ENCODE measurements at places on chromosomes 1 and 21.

DNA sequence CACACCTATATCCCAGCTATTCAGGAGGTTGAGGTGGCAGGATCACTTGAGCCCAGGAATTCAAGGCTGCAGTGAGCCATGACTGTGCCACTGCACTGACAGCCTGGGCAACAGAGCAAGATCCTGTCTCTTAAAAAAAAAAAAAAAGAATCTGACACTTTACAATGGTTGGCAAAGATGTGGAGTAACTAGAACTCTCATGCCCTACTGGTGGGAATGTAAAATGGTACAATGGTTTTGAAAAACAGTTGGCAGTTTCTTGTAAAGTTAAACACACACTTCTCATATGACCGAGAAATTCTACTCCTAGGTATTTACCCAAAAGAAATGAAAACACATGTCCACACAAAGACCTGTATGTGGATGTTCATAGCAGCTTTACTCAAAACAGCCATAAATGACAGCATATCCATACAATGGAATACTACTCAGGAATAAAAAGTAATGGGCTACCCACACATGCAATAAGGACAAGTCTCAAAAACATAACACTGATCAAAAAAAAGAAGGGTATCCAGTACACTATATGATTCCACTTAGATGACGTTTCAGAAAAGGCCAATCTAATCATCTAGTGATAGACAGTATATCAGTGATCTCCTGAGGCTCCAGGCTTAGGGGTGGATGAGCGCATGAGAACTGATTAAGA, 58.1 kb downstream of the HLCS start:
- no peak for DNase-seq

DNA sequence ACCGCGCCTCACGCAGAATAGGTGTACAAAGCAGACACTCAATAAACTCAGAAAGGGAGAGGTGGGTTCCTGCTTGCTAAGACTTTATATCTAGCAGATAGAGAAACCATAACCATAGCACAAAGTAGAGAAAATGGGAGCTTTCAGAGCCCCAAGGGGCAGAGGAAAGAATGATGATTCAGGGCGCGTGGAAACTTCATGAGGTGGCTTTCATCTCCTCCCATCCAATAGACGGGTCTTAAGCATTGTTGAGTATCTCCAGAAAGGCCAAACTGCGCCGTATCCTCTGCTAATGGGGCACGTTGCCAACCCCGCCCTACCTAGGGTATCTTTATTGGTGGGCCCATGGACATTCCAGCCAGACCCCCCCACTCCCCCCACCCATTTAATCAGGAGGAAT, 778 bp upstream of the MIXL1 start:
- DNase-seq, result no peak

- DNase-seq, result no peak
Measured at GRCh38 chr1:179530352-179530751, 45.4 kb downstream of the NPHS2 start.

- no peak for DNase-seq
Measured at GRCh38 chr1:36372617-36373016, 13.1 kb downstream of the STK40 start.

- DNase-seq, result no peak
Measured at GRCh38 chr21:44778499-44778911, 23.1 kb downstream of the UBE2G2 start.

- DNase-seq, result no peak
Measured at GRCh38 chr1:224407571-224408293, 26.9 kb downstream of the WDR26 start.

- DNase-seq, result no peak
Measured at GRCh38 chr21:36320421-36321324, 676 bp downstream of the MORC3 start.

DNA sequence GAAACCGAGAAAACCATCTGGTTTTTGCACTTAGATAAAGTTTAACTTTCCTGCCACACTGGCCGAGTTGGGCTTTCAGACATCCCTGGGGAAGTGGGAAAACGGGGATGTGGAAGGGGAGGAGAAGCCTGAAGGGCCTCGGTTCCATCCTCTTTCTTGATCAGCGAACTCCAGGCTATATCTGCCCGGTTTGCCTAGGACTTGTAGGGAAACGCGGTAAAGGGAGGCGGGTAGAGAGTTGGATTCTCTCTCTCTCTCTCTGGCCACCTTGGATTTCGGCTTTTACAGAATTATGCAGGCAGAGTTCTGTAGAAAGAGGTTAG, 4.6 kb upstream of the LHX8 start:
- no peak for DNase-seq

- no peak for DNase-seq
Measured at GRCh38 chr1:110896090-110896489, 23.1 kb downstream of the CD53 start.

- no peak for DNase-seq
Measured at GRCh38 chr1:17661546-17662157, 93.5 kb upstream of the ACTL8 start.

- DNase-seq, result no peak
Measured at GRCh38 chr1:189607477-189608096, 870.1 kb downstream of the BRINP3 start.

DNA sequence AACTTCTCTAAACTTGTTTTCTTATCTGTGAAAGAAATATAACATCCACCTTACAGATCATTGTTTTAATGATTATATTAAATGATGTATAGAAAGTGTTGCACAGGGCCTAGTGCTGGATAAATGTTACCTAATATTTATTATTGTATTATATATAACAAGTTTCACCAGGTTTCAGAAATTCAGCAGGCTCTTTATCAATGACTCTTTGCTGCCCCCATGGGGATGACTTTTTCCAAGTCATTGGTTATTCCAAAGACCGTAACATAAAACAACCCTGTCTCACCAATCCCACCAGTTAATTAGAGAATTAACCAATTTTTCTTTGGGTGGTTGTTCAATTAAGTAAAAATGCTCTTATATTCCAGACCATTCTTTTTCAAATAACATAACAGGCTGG, 7.3 kb upstream of the DEDD start:
- DNase-seq, result no peak

DNA sequence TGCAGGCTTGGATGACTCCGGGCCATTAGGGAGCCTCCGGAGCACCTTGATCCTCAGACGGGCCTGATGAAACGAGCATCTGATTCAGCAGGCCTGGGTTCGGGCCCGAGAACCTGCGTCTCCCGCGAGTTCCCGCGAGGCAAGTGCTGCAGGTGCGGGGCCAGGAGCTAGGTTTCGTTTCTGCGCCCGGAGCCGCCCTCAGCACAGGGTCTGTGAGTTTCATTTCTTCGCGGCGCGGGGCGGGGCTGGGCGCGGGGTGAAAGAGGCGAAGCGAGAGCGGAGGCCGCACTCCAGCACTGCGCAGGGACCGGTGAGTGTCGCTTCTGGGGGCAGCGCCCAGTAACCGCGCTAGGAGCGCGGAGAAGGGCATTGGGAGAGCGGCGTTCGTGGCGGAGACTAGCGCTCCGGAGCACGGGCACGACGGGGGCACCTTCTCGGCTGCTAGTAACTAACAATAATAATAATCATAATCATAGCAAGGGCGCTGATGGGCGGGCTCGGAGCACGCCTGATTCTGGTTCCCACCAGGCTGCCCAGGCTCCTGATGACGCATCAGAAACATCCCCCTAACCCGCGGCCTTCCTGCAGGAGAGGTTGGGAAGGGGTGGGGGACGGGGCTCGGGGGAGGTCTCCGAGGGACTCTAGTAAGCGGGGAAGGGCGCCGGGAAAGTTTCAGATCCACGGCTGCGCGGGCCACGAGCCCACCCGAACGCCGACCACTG, at the start of gene MX1:
Gene MX1, plus strand, starts transcription at position 286 of the 722 bp plus-strand sequence. CDS start 5,832 bp downstream, outside the sequence.
- DNase-seq, result peak; percentile 78

- no peak for DNase-seq
Measured at GRCh38 chr21:33839167-33839716, 76.4 kb downstream of the ATP5PO start.

DNA sequence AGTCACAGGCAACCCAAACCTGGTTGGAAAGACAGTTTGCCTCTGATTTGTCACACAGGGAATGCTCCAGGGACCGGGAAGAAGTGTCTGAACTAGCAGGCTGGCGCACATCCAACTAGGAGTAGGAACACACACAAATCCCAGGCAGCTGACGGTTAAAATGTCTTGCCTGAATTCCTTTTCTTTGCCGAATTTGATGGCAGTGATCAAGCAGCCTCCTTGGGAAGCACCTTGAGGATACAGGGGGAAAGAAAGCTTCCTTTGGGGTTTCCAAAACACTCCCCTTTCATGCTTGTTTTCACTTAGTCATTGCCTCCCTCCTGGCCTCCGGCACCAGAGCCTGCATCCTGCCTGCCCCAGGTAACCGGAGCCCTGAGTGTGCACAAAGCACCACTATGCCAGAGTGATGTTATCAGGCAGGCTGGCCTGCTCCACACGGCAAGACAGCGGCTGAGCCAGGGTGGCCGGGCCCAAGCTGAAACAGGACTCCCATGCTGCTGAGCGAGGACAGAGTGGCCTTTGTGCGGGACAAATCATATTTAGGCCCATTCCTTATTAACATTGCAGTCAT, 193.8 kb downstream of the LMX1A start:
- DNase-seq, result no peak

GRCh38 chr1:21280011-21280471, 10.2 kb downstream of the ECE1 start:
- DNase-seq, result peak; percentile 15

DNA sequence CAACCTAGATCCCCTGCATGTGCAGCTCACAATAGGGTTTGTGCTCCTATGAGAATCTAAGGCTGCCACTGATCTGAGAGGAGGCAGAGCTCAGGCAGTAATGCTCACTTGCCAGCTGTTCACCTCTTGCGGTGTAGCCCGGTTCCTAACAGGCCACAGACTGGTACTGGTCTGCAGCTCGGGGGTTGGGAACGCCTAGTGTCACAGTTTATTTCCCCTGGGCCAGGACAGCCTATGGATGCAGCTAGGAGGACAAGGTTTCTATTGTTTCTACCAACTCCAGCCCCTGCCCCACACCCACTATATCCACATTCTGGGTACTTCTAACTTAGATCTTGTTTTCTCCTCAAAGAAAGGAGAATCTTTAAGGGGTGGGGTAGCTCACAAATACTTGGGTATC, 58.7 kb upstream of the PRRC2C start:
- DNase-seq, result no peak

DNA sequence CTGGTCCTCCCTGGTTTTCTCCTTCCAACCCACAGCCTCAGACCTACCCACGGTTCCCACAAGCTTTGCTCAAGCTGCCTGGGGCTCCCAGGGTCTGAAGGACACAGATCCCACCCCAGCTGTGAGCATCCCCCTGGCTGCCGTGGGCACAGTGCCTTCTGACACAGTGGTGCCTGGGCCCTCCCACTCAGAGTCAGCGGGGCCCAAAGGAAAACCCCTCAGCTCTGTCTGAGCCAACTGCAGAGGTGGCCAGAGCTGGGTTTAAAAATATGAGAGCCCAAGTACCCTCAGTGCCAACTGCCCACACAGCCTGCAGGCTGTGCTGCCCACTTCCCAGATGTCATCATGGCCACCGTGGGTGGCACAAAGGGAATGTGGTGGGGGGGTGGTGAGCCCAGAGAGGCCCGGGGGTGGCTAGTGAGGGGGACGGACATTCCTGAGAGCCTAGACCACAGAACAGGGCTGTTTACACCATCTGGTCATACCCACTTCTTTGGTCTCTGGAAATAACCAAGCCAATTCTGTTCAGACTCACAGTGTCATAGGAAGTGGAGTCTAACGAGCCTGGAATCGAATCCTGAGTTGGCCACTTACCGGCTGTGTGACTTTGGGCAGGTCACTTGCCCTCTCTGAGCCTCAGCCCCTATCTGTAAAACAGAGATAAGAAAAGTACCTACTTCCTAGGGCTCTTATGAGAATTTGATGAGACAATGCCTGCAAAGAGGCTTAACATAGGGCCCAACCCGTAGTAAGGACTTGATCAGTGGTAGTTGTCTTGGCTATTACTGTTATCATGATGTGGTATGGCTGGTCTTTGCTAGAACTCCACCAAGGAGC, 85.5 kb downstream of the CAMK2N1 start:
- DNase-seq, result no peak

DNA sequence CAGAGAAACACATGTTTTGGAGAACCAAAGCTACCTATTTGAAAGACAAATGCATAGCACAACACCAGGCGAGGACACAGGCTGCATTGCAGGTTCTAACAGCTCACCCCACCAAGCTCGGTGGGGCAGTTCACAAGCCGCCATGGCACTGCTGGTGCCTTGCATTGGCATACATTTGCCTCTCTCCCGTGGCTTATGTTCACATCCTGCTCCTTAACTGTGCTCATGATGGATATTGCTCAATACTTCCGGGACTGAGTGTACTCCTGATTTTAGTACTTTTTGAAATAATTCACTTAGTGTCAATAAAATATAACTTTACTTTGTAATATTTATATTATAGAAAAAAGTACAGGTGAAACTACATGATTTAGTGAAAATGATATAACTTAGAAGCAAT, 1187.4 kb upstream of the NCAM2 start:
- no peak for DNase-seq

GRCh38 chr1:6234502-6235295, 1.1 kb downstream of the ICMT start:
- DNase-seq, result no peak

DNA sequence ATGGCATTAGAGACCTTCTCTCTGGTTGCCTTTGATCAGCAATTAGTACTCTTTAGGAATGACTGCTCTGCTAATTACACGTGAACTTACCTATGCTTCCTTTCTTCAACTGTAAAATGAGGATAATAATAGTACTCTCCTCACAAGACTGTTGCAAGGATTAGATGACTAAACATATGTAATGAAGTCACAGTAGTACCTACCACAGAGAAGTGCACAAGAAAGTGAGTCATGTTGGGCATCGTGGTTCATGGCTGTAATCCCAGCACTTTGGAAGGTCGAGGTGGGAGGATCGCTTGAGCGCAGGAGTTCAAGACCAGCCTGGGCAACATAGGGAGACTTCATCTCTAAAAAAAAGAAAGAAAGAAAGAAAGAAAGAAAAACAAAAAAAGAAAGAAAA, 68.1 kb upstream of the AK4 start:
- no peak for DNase-seq

DNA sequence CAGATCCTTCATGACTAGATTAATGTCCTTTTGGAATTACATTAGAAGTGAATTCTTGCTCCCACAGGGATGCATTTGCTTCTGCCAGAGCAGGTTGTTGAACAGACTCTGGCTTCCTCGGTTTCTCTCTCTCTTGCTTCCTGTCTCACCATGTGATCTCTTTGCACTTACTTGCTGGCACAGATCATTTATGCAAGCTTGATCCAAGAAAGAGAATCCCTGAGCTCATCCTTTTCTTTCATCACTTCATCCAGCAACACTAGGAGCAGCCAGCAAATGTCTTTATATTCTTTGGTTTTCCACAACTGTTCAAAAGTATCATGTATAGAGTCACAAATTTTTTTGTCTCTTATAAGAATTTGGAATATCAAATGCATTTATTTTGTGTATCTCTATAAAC, 313.5 kb downstream of the ZNF326 start:
- DNase-seq, result no peak

DNA sequence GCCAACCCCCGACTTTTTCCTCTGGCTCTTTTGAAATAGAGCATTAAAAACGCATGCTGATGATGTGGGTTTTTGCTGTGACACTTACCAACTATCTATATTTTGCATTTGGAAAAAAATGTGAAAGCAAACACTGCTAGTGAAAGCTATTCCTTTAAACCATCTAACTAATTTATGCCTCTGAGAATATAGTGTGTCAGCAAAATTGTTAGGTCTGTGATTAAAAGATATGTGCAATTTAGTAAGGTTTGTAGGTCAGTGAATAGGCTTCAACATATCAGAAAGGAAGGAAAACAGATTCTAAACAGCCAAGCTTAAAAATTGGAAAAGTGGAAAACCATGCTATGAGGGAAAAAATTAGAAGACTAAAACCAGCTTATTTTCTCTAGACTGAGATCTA, 1929.3 kb downstream of the NCAM2 start:
- no peak for DNase-seq

- peak; percentile 61 for DNase-seq
Measured at GRCh38 chr1:207459008-207459407, 4.9 kb downstream of the CR2 start.
